ENCODE measurements at places on chromosomes 1 and 21. TPM values are rescaled to one million over a fixed set of nuclear protein-coding genes. Genes with fewer than 3 reads are reported as not detected.

Gene WLS
- 113 TPM for total RNA-seq

Gene TESK2
- 1.4 TPM for total RNA-seq

Gene SLC2A5
- total RNA-seq: 4.2 TPM

Gene GPR157
- 48.4 TPM for total RNA-seq

Gene SASS6
- 2.1 TPM for total RNA-seq

Gene SPRR4
- total RNA-seq: not detected

Gene CAMK2N1
- 7.9 TPM for total RNA-seq

Gene OR2AK2
- not detected for total RNA-seq

Gene PRMT6
- total RNA-seq: 4.1 TPM

Gene MATN1
- total RNA-seq: not detected

Gene TRNAU1AP
- 13.0 TPM for total RNA-seq

Gene ZMYND12
- total RNA-seq: 2.6 TPM

Gene S100A14
- total RNA-seq: 6.5 TPM

Gene FABP3
- total RNA-seq: 4,737 TPM

Gene GJB3
- not detected for total RNA-seq

Gene KCNT2
- total RNA-seq: 0.60 TPM

Gene DSCAM
- not detected for total RNA-seq

Gene SEC16B
- total RNA-seq: 1.9 TPM

Gene ADGRL4
- 19.3 TPM for total RNA-seq

Gene KCNA2
- total RNA-seq: 0.71 TPM

Gene TSSK3
- total RNA-seq: 2.1 TPM

Gene FAM151A
- total RNA-seq: 0.80 TPM

Gene DMBX1
- not detected for total RNA-seq

Gene OR6N1
- not detected for total RNA-seq

Gene RIPK4
- total RNA-seq: 0.11 TPM

Gene ADORA1
- total RNA-seq: 16.4 TPM

Gene TMCC2
- 2.5 TPM for total RNA-seq

Gene MX2
- 5.4 TPM for total RNA-seq

Gene RCC1
- total RNA-seq: 6.3 TPM

Gene BLACAT1
- not detected for total RNA-seq

Gene RGS8
- total RNA-seq: 0.05 TPM

Gene EPHA8
- total RNA-seq: not detected

Gene OR2T29
- total RNA-seq: not detected

Gene PLA2G4A
- total RNA-seq: 2.7 TPM

Gene CA6
- not detected for total RNA-seq

Gene KPRP
- total RNA-seq: not detected

Gene B3GALT2
- total RNA-seq: 77.2 TPM

Gene NR0B2
- total RNA-seq: 7.2 TPM

Gene SLFNL1
- total RNA-seq: 0.16 TPM

Gene SYT11
- 11.1 TPM for total RNA-seq

Gene CLCN6
- 16.1 TPM for total RNA-seq

Gene PROX1
- total RNA-seq: 80.6 TPM

Gene C1QA
- 70.1 TPM for total RNA-seq

Gene HSPB7
- 4,061 TPM for total RNA-seq

Gene FAM72C
- not detected for total RNA-seq

Gene CHIT1
- not detected for total RNA-seq

Gene ARHGEF11
- 29.1 TPM for total RNA-seq

Gene DAB1
- total RNA-seq: 0.77 TPM

Gene LIN9
- 19.5 TPM for total RNA-seq

Gene NUDC
- total RNA-seq: 68.9 TPM

Gene SLC37A1
- total RNA-seq: 3.8 TPM

Gene RNPEP
- 16.6 TPM for total RNA-seq

Gene RAP1GAP
- 6.2 TPM for total RNA-seq

Gene NTNG1
- total RNA-seq: 0.30 TPM

Gene NFASC
- 8.2 TPM for total RNA-seq

Gene TNFRSF4
- 2.2 TPM for total RNA-seq

Gene GTF2B
- 12.6 TPM for total RNA-seq

Gene EDARADD
- 1.4 TPM for total RNA-seq

Gene LRRC71
- total RNA-seq: 0.27 TPM

Measured in left ventricle myocardium inferior (tissue), 1 donor.